ENCODE measurements at places on chromosomes 3 and 15. TPM values are rescaled to one million over a fixed set of nuclear protein-coding genes. Genes with fewer than 3 reads are reported as not detected.
A peak's percentile ranks its signal among the peaks of the same experiment; 100 is the strongest.

GRCh38 chr3:164879201-164879600, 199.1 kb downstream of the SI start:
- no peak for DNase-seq

Gene C15orf62
- total RNA-seq = 0.22 TPM

DNA sequence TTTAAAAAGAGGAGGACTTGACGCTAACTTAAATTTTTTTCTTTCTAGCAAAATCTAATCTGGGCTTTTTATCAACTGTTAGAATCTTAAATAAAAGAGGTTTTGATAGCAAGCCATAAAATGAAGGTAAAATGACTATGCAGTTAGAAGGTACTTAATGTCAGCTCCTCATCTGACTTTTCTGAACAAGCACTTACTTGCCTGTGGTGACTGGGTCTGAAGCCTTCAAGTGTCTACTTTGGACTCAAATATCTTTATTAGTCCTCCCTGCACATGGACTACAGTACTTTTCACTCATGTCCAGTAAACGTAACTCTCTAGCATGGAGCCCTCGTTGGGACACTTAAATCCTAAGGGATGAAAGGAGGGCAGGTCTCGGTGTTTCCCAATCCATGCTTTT, 135.9 kb downstream of the P2RY1 start:
- no peak for DNase-seq

GRCh38 chr15:86743283-86743903, 663.7 kb downstream of the AGBL1 start:
- DNase-seq = no peak

GRCh38 chr3:170437176-170437575, 18.5 kb downstream of the CLDN11 start:
- no peak for DNase-seq

DNA sequence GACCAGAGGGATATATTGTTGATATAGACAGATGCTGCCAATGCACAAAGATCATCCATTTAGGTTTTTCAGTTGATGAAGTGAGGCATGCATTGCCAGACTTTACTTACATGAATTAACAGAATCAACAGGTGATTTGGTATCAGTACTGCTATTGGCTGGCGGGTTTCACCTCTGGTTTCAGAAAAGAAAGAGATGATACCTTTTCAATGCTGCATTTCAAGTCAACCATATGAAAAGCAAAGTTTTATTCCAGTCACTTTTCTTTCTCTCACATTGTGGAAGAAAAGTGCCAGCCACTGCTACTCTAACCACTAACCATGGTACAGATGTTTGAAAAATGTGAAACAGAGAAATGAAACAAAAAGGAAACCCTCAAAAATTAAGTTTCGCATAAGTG, 289.1 kb downstream of the TIGIT start:
- DNase-seq = no peak

GRCh38 chr3:71317749-71318457, 265.6 kb downstream of the FOXP1 start:
- DNase-seq = no peak

DNA sequence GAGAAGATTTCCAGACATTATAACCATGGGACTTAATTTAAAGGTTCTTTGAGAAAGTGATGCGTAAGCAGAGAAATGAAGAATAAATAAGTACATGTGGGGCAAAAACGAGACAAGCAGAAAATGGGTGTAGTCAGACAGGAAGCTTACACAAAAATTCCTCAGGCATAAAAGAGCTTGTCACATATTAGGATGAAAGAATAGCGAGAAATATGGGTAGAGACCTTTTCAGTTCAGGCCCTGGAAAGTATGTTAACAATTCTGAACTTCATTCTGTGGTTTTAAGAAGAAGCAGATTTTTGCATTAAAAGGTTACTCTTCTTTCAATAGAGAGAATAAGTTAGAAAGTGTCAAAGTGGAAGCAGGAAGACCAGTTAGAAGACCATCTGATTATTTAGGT, 352.4 kb downstream of the ROBO1 start:
- DNase-seq = no peak

Gene ATP10A
- not detected for total RNA-seq

DNA sequence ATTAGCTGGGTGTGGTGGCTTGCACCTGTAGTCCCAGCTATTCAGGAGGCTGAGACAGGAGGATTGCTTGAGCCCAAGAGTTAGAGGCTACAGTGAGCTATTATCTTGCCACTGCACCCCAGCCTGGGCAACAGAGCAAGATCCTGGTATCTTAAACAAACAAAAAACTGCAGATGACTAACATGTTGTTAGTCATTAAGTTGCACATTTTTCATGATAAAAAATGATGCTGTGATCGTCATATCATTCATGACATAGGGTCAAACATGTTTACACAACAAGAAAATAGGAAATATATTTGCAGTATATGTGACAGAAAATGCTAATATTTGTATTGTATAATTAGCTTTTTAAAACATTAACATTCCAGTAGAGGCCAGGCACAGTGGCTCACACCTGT, 20.2 kb upstream of the DAPK2 start:
- DNase-seq = no peak

- no peak for DNase-seq
Observed at GRCh38 chr15:63349156-63349555, 32.5 kb downstream of the CA12 start.

Gene OXTR
- 2.8 TPM for total RNA-seq

- no peak for DNase-seq
Observed at GRCh38 chr3:83953417-83954089, 1005.2 kb upstream of the CADM2 start.

Gene MYO5C
- 7.4 TPM for total RNA-seq

DNA sequence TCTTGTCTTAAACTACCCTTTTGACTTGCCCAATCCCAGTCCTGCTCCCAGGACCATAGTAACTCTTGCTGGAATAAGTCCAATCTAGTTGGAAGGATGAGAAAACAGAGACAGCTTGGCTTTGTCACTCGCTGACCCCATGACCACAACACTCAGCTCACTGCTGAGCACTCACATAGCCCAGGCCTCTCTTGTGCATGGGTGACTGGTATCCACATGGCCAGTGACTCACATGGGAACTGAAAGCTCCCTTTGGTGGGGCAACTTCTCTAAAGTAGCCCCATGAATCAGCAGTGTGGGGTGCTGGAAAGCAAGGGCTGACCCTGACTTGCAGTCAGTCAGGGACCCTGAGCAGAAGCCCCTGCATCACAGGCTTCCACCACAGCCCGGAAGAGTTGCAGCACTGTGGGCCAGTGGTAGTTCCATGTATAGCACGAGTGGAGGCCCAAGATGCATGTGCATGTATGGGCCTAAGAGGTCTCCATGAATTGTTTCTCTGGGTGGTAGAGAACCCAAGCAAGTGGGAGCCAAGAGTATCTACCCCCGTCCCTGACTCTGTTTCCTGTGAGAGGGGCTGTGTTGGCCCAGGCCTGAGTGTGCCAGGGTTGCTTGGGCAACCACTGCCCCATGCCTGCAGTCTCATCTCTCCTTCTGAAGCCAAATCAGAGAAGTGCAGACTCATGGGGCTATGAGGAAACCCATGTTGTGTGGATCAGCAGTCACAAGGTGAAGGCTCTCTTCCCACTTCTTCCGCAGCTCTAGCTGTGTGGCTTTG, 62.1 kb upstream of the XCR1 start:
- peak; percentile 43 for DNase-seq

- peak; percentile 13 for DNase-seq
Observed at GRCh38 chr15:62469874-62470688, 305.0 kb upstream of the C2CD4B start.

Gene GOLGA8T
- total RNA-seq = not detected

Gene CLDN16
- not detected for total RNA-seq

Gene AGBL1
- total RNA-seq = not detected

Gene PPP1R2
- total RNA-seq = 147 TPM

- DNase-seq = no peak
Observed at GRCh38 chr3:183309276-183309675, 56.2 kb downstream of the B3GNT5 start.

DNA sequence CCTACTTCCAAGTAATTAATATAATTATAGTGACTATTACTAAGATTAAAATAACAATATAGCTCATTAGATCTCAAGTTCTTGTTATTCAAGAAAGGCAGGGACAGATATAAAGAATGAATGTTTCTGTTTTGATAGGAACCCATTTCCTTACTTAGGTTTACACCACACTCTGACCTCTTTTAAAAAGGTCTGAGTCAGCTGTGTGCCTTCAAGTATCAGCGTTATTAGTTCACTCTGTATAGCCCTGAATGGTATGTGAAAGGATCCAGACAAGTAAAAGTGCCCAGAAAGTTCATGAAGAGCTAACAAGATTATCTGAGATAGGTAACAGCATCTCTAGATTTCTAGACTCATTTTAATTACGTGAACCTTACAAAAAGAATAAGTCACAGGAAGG, 28.9 kb downstream of the PDCD10 start:
- peak; percentile 25 for DNase-seq

Gene AADACL2
- not detected for total RNA-seq

DNA sequence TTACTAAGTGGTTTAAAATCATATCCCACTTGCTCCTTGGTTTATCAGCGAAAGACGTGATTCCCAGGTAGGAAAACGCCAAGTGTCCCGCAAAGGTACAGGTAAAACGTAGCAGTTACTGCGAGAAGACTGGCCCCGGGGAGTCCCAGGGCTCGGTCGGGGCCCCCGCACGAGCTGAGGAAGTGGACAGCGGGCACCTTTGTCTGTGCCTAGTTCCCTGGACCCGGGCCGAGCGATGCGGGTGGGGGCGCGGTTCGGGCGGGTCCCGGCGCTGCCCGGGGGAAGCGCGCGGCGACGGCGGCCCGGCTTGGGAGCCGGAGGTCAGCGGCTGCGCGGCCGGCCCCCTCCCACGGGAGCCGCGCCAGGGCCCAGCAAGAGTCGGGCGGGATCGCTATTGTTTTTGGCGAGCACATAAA, 864 bp upstream of the NEO1 start:
- no peak for DNase-seq

DNA sequence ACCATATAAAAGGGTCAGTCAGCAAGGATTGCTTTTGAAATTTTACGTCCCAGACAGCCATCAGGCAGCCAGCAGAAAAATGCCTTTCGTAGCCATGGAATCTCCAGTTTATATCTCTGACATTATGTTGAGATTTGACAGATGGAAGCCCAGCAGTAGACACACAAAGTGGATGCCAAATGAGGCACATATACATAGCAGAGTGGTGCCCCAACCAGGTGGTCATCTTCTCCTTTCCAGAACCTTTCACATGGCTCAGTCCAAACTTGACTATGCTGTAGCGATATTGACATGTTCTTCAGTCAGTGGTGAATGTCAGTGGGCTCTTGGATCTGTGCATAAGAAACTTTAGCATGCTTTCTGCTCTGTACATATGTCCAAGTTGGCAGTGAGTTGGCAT, 123.3 kb upstream of the GBE1 start:
- no peak for DNase-seq

DNA sequence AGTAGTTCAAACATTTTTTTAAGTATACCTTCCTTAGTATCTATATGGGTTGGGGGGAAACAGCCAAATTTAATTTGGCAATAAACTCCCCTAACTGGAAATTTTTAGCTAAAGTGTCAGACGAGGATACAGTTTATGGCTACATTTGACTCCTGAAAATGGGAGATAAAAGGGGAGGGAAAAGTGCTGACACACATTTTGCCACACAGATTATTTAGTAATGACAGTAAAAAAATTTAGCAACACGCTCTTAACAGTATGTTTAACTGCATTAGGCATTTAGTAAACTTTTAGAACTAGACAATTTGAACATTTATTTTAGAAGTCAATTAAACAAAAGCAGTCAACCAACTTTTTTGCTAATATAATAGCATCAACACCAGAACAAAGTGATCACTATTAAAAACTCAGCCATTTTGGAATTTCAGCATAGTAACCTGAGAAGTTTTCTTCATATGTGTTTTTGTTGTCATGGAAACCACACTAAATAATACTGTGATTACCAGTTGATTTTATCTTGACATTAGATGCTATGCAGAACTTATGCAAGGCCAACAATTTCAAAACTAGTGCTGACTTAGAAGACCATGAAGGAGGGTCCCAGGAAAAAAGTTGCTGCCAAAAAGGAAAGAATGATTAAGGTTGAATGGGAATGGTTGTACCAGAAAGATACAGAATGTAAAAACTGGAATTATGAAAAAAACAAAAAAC, 47.0 kb upstream of the TFG start:
- peak; percentile 11 for DNase-seq

DNA sequence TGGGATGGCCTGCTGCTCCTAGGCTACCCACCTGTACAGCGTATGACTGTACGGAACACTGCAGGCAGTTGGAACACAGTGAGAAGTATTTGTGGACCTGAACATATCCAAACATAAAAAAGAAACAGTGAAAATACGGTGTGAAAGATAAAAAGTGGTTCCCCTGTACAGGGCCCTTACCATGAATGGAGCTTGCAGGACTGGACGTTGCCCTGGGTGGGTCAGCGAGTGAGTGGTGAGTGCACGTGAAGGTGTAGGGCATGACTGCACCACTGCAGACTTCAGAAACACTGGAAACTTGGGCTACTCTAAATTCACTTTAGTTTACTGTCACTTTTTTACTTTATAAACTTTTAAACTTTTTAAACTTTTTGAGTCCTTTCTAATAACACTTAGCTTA, 71.2 kb upstream of the SLC6A6 start:
- DNase-seq = no peak

GRCh38 chr15:82262422-82263026, at the start of the genes EFL1 and SAXO2:
Gene EFL1 (minus strand): TSS chr15:82262734. CDS start chr15:82261778, 956 bp downstream.
Gene SAXO2 (plus strand): TSS chr15:82262818. CDS start chr15:82262880, 62 bp downstream.
- peak; percentile 90 for DNase-seq

Measured in lung microvascular endothelial cell (primary cell).